ENCODE measurements at places on chromosomes 5 and 9.

DNA sequence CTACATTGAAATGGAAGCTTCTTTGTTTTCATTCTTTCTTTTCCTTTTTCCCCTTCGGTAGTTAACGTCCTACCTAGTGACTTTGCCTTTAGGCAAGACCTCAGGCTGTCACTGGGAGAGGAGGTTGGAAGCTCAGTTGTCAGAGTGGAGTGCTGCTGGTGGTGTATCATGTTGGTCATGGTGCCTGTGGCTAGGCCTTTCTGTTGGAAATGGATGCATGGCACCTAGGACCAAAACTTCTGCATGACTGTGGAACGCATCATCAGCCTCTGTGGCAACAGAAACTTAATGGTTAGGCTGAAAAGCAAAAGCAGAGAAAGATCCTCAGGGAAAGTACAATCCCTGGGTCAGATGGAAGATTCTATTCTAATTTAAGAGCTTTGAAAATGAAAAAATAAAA, 57.9 kb downstream of the OSTF1 start:
- DNase-seq = no peak

DNA sequence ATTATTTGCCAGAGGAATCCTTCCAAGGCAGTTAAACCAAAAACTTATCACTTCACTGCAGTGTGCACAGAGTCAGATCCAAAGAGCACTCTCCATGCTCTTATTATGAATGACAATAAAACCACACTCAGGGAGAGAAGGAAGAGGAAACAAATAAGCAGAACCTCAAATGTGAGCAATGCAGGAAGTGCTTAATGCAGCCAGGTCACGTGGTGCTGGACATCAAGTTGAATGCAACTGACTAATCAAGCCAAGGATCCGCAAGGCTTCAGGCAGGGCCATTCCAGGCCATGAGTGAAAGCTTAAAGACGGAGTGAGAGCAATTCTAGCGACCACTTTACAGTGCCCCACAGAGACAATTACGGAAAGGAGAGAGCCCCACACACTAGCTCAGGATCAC, 230.4 kb upstream of the PUM3 start:
- no peak for DNase-seq

DNA sequence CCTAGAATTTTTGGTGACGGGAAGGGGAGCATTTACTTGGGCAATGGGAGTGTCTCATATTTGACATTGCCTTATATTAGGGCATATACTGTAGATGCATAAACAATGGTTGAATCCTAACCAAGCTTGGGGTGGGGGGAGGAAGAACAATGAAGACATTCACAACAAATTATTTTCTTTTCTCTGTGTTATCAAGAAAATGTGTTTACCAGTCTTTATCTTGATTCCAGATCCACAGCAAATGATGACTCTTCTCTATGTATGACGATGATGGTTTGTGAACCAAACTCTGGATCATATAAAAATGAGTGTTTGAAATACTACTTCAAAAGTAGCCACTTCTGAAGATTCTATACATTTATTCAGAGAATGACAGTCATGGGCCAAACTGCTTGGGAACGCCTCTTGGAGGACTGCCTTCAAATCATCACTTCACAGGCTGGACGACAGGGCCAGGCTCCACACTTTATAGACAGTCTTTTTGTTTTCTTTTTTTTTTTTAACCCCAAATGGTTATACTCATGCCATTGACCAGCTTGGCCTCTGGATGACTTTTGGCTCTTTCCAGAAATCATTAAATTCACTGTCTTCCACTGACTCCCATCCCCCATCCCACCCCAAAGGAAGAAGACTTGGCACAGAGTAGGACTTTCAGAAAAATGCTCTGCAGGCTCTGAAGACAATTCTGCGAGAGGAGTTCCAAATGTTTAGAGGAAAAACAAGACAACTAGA, 123.8 kb upstream of the LIFR start:
- no peak for DNase-seq

DNA sequence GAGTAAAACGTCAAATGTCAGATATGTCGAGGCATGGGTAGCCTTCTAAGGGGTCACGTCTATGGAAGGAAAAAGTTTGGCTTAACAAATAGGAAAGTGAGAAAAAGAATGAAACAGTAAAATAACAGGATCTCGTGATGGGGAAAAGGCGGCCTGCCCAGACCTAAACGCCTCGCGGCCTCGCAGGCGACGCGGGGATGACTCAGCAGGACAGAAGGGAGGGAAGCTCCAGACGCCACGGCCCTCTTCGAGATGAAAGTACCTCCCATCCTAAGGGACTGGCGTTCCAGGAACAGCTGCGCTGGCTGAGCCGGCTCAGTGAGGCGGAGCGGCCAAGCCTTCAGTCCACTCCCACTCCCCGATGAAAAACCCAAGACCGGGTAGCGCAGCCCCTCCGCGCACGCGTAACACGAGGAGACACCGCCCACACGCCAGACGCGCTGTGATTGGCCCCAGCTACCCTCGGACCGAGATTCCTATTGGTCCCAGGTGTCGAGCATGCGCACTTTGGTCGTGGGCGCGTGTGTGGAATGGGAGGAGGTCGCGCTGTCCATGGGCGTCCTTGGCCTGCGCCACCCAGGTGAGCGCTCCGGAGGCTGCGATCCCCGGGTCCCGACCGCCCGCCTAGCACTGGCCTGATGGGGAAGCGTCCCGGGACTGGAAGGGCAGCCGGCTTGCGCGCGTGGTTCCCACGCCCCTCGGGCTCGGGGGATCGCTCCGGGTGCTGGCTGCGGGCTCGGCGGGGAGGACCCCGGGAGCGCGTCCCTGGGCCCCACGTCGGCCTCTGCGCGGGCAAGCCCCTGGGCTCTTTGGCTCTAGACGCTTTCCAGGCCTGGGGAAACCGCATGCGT, 588.5 kb downstream of the MTRR start:
- DNase-seq = peak; percentile 89

GRCh38 chr9:126885131-126885641, 24.7 kb downstream of the ZBTB34 start:
- no peak for DNase-seq

DNA sequence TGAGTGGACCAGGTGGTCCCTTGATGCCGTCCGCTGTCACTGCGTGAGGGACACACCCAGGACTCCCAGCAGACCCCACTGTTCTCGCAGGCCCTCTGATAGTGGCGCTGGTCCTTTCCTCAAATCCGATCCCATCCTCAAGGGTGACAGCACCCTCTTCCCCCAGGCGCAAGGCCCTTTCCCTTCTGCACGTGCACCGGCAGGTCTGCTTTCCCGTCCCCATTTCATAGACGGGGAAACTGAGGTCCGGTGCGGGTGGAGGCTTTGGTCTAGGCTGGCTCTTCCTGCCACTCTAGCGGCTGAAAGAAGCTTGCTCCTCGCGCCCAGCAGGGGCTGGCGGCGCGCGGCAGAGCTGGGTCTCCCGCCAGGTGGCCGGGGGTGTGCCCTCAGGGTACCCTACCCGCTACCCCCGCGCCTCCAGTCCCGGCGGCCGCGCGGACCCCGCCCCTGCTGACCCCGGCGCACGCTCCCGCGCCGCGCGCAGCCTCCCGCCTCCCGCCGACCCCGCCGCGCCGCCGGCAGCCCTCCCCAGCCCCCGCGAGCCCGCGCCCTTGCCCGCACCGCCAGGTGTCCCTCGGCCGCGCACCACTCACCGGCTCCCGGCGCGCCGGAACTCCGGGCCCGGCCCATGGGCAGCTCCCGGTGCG, 453 bp downstream of the RASGEF1C start:
- DNase-seq = no peak

- no peak for DNase-seq
Observed at GRCh38 chr5:14036947-14037346, 92.5 kb upstream of the DNAH5 start.

DNA sequence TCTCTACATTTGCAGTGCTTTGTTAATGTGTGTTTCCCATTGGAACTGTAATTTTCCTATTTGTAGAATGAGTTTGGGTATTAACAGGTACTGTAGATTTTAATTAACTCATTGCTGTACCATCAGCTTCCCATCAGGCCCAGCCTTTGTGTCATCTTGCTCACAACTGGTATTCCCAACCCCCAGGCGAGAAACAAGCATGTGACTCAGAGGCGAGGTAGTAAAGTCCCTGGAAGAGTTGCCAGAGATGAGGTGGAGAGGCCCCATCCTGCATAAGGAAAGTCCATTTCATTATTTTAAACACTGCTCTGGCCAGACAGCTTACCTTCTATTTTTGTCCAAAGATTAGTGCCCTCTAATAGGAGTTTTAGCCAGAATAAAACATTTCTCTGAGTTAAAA, 29.9 kb downstream of the ADCY2 start:
- no peak for DNase-seq

GRCh38 chr5:149410071-149410470, 31.0 kb upstream of the IL17B start:
- no peak for DNase-seq

DNA sequence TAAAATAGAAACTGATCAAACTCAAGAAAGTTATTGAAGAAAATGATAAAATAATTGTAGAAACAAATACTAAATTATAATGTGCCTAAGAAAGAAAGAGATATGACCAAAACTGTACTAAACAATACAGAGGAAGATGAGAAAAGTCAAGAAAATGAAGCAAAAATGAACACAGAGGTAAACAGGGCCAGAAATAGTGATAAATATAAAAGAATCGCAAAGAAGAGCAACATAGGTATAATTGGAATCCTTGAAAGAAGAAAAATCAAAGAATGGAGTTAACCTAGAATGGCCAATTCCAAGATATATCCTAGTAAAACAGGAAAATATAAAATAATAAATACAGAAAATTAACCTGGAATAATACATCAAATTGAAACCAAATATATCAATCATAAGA, 69.6 kb downstream of the CSF2 start:
- DNase-seq = no peak

- DNase-seq = peak; percentile 79
Observed at GRCh38 chr5:132099076-132099748, 25.6 kb downstream of the CSF2 start.

DNA sequence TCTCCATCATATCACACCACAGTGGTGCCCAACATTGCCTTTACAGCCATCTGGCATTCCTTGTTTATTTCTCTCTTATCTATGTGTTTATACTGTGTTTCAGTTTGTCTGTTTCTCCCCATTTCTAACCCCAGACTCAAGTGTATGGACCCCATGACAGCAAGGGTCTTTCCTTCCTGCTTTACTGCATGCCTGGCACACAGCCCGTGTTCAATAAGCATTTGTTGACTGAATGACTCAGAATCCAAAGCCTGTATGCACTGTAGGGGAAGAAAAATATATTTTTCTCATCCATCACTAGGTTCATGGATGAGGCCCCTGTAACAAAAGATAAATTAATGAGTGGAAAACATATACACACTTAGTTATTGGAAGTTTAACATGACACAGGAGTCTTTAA, 190.8 kb upstream of the SEMA6A start:
- no peak for DNase-seq

GRCh38 chr5:14244721-14245120, 101.6 kb downstream of the TRIO start:
- DNase-seq = no peak

DNA sequence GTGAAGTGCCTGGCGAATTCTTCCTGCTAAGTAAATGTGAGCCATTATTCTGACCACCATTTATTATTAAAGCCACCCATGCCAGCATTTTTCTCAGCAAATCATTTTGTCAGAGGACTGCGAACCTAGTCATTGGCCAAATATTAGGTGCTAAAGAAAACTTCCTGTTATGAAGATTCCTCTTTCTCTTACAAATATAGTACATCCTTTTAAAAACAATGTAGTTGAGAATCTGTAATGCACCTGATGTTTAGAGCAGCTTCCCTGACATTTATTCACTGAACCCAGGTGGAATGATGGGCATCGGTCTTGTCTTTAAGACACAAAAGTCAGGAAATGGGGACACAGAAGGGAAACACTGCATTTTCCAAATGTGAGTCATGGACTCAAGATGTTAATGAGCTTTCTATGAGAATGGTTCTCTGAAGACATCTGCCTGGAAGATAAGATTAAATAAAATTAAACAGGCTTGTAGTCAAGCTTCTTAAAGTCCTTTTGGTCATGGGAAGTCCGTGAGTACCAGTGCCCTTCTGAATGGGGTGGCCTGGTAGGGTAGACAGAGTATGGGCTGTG, 290.6 kb downstream of the FBXL7 start:
- no peak for DNase-seq

DNA sequence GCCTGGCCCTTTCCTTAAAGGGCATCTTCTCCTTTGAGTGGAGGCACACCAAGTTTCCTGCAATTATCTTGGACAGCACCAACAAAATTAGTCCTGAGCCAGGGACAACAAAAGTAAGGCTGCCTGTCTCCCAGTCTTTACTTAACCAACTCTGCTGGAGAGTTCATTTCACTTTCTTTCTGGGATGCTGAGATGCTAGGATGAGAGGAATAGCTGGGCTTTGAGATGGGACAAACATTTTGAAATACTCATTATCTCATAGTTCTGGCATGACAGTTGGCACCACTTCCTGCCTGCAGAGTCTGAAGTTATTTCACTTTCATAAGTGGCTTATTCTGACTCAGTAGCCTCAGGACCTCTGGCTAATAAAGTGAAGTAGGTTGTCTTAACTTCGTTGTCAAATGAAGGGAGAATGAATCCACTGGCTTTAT, 157.0 kb downstream of the C9orf152 start:
- no peak for DNase-seq

GRCh38 chr5:123865641-123866040, 353.7 kb downstream of the CSNK1G3 start:
- no peak for DNase-seq

- DNase-seq = no peak
Observed at GRCh38 chr5:173229382-173229959, 5.5 kb downstream of the NKX2-5 start.

All from activated CD8-positive, alpha-beta memory T cell treated with anti-CD3 and anti-CD28 coated beads, Interleukin-2, amount 50 U/mL, for 48 hours (primary cell).